Posterior cingulate gyrus (tissue), 11 donors: ENCODE measurements at places on chromosomes 1 and 21.

GRCh38 chr1:94259635-94260289 is 22.4 kb upstream of the ARHGAP29 start:
- DNase-seq = no peak

DNA sequence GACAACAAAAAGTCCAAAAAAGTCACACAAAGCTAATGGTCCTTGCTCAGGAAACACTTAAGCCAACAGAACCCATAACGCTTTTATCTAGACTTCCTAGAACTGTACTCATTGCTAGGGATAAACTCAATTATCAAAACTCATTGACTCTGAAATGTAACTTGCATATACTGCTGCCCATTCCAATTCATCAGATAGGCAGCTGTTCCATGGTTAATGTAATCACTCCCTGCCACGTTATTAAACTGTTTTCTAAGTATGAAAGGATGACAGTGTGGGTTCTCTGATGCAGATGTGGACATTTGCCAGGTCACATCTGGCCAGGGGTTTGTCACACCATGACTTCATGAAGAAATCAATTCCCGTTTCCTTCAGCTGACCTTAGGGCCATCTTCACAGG is 30.3 kb upstream of the DNAJC11 start:
- DNase-seq = no peak

- DNase-seq = peak; percentile 55
Measured at GRCh38 chr1:200977071-200977754, 46.3 kb downstream of the KIF21B start.

GRCh38 chr1:62481681-62482080 is 44.8 kb downstream of the USP1 start:
- no peak for DNase-seq

DNA sequence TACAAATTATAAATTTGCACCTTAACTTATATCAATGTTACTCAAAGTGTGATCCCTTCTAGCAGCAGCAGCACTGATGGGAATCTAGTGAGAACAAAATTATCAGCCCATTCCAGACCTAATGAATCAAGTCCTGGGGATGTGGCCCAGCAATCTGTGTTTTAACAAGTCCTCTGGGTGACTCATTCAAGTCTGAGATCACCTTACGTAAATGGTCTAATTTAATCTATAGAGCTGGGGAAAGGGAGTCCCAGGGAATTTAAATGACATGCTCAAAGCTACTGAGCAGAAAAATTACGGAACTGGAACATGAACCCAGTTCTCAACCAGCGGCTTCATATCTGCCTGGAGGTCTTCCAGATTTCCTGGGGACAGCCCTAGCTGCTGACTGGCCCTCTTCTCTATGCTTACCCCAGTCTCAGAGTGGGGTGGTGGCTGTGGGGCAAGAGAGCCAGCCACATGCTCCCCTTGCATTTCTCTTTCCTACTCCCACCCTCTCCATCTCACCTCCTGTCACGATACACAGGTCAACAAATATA is 220.0 kb downstream of the TM2D1 start:
- no peak for DNase-seq

GRCh38 chr21:43211072-43211759 is 42.4 kb downstream of the CRYAA start:
- no peak for DNase-seq

GRCh38 chr1:180912211-180912800 is 391 bp upstream of the KIAA1614 start:
- DNase-seq = no peak
